OCI-LY7 (cell line): ENCODE measurements at places on chromosomes 1 and 21. TPM values are rescaled to one million over a fixed set of nuclear protein-coding genes. Genes with fewer than 3 reads are reported as not detected.

IL10 gene
- not detected in 2 replicates for total RNA-seq

RIPPLY3 gene
- total RNA-seq = not detected in 2 replicates

KCND3 gene
- not detected in 2 replicates for total RNA-seq

LEMD1 gene
- total RNA-seq = 0.63 TPM in 1 of 2 replicates, not detected in the other

KCNK2 gene
- total RNA-seq = not detected in 2 replicates

PLEKHN1 gene
- not detected in 2 replicates for total RNA-seq

LCE3E gene
- total RNA-seq = not detected in 2 replicates
